KG1 (cell line): ENCODE measurements at places on chromosomes 4 and X.

- no peak for DNase-seq
Measured at GRCh38 chrX:55919367-55920221, 202.0 kb downstream of the RRAGB start.

GRCh38 chr4:87950493-87950892, 25.0 kb upstream of the SPP1 start:
- no peak for DNase-seq

DNA sequence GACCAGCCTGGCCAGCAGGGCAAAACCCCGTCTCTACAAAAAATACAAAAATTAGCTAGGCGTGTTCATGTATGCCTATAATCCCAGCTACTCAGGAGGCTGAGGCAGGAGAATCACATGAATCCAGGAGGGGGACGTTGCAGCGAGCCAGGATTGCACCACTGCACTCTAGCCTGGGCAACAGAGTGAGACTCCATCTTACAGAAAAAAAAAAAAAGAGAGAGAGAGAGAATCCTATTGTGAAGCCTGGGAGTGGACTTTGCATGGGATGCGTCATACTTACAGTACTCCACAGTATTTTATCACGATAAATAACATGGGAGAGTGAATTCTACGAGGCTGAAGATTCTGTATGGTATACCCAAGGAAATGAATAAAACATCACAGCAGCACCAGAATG, 139.6 kb downstream of the AASDH start:
- no peak for DNase-seq

- DNase-seq, result no peak
Measured at GRCh38 chr4:57287687-57288604, 177.8 kb upstream of the IGFBP7 start.

DNA sequence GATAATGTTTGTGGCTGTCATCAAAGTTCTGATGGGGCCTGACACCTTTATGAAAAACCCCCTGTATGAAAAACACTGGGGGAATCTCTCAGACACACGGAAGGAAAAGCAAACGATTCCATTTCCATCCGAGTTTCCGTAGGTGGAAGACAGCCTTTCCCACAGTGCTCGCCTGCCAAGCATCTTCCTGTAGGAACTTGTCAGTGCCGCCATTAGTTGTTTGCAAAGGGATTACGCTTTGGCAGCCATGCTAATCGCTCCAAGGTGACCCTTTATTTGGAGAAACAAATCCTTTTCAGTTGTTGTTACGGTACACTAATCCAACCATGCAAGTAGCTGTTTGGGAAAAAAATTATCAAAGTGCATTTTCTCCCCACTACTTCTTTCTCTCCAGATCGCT, 44.4 kb upstream of the STOX2 start:
- no peak for DNase-seq

GRCh38 chr4:73709451-73710033, 30.8 kb upstream of the CXCL8 start:
- DNase-seq, result peak; percentile 36
